ENCODE measurements at places on chromosomes 12 and 14. TPM values are rescaled to one million over a fixed set of nuclear protein-coding genes. Genes with fewer than 3 reads are reported as not detected.

GRCh38 chr12:18864900-18865561, 127.1 kb downstream of the CAPZA3 start:
- no peak for DNase-seq

DNA sequence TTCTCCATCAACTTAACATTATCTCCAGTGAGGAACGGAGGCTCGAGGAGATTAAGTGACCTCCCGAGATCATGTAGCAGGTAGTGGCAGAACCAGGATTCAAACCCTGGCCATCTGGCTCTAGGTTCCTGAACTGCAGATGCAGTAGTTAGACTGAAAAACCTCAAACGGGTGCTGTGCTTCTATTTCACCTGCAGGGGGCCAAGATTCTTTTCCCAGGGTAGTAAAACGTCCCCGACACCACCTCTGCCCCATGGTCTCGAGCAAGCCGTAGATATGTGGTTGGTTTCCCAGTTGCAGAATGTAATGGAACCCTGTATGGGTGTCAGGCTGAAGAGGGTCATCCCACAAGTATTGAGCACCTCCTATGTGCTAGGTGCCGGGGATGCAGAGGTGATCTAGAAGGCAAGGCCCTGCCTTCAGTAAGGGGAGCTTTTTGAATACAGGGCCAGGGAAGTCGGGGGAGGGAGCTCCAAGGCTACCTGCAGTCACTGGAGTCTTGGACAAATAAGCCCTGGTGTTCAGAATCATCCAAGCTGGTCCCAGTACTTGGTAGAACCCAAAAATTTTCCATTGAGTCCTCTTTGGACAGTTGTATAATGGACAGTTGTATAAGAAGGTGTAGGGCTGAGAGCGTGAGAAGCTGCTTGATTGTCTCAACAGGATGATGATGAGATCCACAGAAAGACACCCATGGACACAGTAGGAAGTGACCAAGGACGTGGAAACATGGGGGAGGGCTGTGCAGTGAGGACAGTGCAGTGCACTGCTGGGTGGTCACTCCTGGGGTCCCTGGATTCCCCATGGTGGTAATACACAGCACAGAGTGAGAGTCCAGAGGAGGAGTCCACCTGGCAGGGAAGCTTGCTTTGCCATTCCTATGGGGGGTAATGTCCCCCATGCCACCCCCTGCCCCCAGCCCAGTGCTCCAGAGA, 197.2 kb downstream of the CHST11 start:
- no peak for DNase-seq

DNA sequence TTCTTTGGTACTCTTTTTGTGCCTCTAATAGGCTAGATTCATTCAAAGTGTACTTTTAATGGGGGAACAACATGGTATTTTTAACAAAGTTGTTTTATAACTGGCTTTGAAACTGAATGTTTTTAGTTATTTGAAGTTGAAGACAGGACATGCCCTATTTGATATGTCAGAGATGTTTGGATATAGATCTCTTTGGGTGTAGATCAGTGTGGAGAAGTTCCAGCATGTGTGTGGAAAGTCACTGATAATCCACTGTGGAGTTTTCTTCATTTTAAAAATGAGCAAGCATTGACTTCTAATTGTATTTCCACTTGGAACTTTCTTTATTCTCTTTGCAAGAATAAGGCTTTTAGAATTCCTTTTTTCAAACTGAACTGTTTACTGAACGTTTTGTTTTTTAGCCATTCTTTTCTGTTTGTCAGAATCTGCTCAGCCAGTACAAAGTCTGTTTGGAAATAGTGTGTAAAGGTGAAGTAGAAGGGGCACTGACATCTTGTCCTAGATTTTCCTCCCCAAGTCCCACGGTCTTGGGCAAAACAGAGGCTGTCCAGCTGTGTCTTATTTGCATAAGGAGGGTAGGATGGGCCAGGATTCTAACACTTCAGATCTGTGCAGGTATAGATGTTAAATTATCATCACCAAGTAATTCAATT, 35.0 kb downstream of the TDP1 start:
- DNase-seq, result no peak

GRCh38 chr14:51107801-51108200, 12.9 kb upstream of the TRIM9 start:
- no peak for DNase-seq

- no peak for DNase-seq
Measured at GRCh38 chr12:45745861-45746277, 16.4 kb downstream of the ARID2 start.

DNA sequence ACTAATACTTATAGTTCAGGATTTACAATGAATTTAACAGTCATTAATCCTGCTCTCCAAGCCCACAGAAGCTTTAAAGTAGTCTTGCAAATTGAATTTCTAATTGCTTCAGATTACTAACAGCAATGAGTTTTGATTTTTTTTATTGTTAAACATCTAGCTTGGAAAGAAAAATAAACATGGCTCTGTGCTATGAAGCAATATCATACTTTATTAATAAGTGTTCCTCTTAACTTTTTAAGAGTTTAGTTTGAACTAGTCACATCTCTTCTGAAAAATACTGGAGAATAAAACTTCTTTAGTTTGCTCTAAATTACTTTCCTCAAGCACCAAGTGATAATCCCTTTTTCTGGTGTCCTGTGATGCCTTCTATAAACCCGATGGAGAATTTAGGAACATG, 250.2 kb downstream of the TRHDE start:
- no peak for DNase-seq

- no peak for DNase-seq
Measured at GRCh38 chr12:116861320-116861719, 19.9 kb downstream of the HRK start.

DNA sequence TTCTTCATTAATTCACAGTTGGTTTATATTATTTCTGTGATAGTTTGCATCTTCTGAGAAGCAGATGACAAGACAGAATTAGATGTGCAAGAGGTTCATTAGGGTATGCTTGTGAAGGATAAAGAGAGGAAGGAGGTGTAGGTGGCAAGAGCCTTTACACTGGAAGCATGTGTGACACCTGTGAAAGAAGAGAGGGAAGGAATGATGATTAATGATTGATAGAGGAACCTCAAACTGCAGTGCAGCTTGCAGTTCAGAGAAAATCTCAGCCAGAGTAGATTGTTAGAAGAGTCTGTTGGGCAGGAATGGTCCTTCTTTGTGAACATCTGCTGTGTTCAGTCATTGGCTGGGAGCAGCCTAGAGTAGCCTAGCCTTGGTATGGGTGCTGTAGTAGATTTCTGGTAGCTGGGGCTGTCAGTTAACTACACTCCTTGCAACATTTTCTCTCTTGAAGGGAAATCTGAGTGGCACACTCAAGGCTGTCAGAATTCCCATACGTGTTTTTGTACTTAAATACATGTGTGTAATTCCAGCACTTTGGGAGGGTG, 9.0 kb downstream of the RCOR1 start:
- no peak for DNase-seq

- DNase-seq, result no peak
Measured at GRCh38 chr12:4108803-4109345, 164.7 kb upstream of the CCND2 start.

GRCh38 chr12:66241061-66242043, 52.3 kb downstream of the IRAK3 start:
- no peak for DNase-seq

GRCh38 chr12:123886931-123887582, 85.6 kb downstream of the CCDC92 start:
- no peak for DNase-seq

GRCh38 chr14:76884853-76885276, 58.7 kb downstream of the LRRC74A start:
- no peak for DNase-seq

DNA sequence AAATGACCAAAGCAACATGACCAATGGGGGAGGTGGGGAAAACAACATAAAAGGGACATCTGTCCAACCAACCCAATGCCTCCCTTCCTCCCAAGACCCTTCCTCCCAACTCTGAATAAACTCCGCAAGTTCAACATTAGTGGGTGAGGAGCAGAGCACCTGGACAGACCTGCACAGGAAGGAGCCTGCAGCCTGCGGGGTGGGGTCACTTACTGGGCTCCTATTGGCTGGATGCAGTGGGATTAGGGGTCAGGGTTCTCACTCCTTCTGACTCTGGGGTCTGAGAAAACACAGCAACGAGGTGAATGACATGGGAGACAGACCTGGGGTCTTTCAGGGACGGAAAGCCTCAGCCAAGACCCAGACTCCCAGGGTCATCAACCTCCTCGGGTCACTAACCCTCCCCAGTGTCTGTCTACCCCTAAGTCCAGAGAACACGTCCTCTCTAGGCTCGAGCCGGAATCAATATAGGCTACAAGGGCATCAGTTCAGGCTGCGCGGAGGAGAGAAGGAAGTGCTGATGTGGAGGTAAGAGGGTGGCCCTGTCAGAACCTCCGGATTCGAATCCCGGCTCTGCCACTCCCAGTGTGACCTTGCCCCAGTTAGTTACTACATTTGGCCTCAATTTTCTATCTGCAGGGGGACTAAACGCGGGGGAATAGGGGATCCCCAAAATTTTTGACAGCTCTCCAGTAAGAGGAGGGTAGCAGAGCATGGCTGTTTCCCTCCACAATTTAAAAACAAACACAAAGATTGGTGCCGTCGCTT, 860 bp downstream of the NDRG2 start:
- DNase-seq, result no peak

GRCh38 chr14:105337433-105337832, 22.9 kb downstream of the PACS2 start:
- no peak for DNase-seq

DNA sequence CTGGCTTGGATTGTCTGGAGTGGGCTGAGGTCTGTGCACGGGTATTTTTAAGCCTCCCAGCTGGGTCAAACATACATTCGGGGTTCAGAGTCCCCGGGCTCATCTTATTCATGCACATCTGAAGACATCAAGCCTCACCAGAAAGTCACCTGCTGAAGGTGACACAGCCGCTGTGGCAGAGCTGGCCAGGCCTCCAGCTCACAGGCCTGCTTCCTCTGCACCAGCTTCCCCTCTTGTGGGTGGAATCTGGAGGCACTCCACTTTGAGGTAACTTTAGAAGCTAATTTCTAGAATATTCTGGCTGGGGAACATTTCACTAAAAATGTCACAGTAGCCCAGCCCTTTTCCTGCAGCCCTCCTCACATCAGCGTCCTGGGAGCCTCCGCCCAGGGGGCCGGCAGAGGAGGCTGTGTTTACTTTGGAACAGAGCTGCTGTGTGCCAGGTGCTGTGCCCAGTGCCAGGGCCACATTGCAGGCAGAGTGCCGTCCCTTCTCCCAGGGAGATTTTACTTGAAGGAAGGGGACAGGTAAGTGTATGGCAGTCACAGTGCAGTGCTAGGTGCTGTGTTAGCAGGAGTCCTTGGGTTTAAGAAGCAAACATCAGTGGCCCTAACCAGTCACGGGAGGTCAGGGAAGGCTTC, 62.2 kb downstream of the TSPAN11 start:
- no peak for DNase-seq

- DNase-seq, result no peak
Measured at GRCh38 chr12:111304642-111305071, 64.2 kb downstream of the PHETA1 start.

DNA sequence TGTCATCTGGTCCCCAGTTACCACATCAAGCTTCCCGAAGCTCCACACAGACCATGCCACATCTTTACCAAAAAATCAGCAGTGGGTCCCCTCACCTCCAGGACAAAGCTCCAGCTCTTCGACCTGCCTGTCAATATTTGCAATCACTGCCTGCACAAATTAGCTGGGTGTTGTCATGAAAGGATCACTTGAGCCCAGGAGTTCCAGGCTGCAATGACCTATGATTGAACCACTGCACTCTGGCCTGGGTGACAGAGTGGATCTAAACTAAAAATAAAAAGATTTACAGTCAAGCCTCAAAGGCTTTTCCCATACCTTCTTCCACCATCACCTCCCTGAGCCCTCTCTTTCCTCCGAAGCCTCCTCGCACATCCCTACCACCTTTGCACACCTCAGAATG, 7.2 kb downstream of the CD4 start:
- DNase-seq, result no peak

DNA sequence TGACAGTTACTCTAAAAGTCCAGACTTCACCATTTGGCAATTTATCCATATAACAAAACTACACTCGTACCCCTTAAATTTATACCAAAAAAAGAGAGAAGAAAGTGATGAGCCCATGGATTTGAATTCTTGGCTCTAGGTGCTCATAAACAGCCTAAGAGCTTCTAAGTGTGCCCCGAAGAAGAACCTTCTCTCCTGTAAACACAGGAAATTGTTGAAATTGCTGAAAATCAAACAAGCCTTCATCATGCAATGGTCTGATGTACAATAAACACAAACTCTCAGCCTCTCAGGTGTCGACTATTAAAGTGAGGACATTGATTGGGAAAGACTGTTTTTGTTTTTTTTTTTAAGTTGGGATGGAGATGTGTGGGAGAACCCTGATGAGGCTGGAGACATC, 21.8 kb downstream of the PDE6H start:
- no peak for DNase-seq

DNA sequence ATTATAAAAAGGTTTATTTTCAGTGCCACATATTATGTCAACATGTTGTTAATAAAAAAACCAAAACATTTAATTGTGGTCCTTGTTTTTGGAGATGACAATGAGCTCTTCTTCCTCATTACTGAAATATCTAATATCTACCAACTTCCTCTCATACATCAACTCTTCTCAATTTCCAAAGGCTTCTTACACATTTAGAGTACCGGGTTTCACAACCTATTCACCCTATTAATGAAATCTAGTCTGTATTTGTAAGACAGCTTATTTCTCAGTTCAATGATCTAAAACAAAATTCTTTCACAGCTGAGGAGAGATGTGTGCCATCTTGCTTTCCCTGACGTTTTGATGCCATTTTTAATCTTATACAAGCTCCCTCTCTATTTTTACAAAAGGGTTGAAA, 14.5 kb downstream of the NRDE2 start:
- DNase-seq, result no peak

GRCh38 chr14:75978249-75978731, 3.5 kb downstream of the TGFB3 start:
- no peak for DNase-seq

GRCh38 chr12:124413401-124413800, 118.5 kb downstream of the RFLNA start:
- DNase-seq, result no peak

SYNE2 gene
- polyA plus RNA-seq, result 107 TPM

KCNMB4 gene
- polyA plus RNA-seq, result 19.1 TPM

CFAP251 gene
- polyA plus RNA-seq, result 10.7 TPM

LHX5 gene
- not detected for polyA plus RNA-seq

SLC38A4 gene
- 24.3 TPM for polyA plus RNA-seq

OASL gene
- polyA plus RNA-seq, result not detected

CIROP gene
- polyA plus RNA-seq, result not detected

PPP4R4 gene
- 0.15 TPM for polyA plus RNA-seq

DUSP6 gene
- 94.1 TPM for polyA plus RNA-seq

KRT6A gene
- polyA plus RNA-seq, result not detected

TAS2R8 gene
- not detected for polyA plus RNA-seq

PLCZ1 gene
- 0.24 TPM for polyA plus RNA-seq

KITLG gene
- polyA plus RNA-seq, result 40.9 TPM

POLE2 gene
- polyA plus RNA-seq, result 15.3 TPM
